ENCODE measurements at places on chromosomes 6 and 20.

DNA sequence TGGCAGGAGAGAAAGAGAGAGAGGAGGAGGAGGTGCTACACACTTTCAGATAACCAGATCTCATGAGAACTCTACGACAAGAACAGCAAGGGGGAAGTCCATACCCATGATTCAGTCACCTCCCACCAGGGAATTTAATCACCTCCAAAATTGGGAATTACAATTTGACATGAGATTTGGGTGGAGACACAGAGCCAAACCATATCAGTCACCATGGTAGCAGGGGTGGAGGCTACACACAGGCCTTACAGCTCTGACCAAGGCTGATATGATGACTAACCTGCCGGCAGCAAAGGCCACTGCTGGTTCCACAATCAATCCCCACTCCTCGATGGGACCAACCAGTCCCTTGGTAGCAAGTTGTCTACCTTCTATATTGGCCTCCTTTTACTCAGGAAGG, 13.6 kb upstream of the RBM24 start:
- DNase-seq = no peak

DNA sequence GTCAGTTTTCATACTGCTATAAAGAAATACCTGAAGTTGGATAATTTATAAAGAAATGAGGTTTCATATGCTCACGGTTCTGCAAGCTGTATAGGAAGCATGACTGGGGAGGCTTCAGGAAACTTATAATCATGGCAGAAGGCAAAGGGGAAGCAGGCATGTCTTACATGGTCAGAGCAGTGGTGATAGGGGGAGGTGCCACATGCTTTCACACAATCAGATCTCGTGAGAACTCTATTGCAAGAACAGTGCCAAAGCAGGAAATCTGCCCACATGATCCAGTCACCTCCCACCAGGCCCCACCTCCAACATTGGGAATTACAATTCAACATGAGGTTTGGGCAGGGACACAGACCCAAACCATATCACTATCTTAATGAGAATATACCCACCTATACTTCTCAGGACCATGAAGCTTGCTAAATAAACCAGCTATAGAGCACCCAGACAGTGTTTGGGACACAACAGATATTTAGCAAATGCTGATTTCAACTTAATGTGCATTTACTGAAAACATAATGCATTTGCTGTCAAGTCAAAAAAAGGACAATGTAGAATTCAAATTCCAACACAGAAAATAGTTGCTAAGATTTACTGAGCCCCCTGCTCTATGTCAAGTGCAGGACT, 63.8 kb downstream of the TNFRSF21 start:
- DNase-seq = no peak

DNA sequence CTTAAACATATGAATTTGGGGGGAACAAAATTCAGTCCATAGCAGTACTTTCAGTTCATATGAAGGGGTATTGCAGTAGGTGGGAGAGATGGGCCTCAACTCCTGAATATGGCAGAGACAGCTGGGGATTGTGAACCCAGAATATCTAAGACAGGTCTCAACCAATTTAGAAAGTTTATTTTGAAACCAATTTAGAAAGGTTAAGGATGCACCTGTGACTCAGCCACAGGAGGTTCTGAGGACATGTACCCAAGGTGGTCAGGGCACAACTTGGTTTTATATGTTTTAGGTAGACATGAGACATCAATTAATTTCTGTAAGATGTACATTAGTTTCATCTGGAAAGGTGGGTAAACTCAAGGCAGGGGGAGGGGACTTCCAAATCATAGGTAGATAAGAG, 59.5 kb downstream of the MYO6 start:
- no peak for DNase-seq

- DNase-seq = no peak
Measured at GRCh38 chr6:116376149-116376548, 5.4 kb downstream of the DSE start.

DNA sequence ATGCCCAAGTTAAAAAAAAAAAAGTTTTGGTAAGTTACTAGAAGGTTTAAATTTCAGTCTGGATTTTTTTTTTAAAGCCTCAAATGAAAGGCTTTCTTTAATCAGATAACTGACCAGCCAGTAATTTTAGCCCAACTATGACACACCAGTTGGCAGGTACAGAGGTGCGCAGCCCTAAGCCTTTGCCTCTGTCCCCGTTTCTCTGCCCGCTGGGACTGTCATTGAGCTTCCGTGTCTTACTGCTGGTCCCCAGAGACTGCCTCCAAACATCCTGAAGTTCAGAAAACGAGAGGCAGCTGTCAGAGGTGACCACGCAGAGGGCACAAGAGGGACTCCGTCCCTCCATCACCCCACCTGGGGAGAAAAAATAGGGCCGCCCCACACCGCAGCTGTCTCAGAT, 118.2 kb downstream of the RPS12 start:
- DNase-seq = no peak

DNA sequence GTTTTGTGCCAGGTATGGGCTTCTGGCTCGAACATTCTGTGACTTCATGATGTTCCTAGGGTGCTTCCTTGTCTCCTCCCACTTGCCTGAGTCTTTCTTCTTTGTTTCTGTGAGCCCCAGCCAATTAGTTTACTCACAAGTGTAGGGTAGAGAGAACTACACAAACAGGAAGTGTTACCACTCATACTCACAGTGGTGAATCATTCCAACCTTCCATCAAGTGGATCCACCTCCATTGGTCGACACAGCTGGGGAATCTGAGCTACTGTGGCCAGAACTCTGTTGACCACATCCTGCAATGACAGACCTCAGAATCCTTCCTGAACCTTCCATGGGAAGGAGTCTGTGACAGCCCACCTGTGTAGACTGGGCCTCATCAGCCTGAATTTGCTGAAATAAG, 76.8 kb downstream of the UNC5CL start:
- no peak for DNase-seq

DNA sequence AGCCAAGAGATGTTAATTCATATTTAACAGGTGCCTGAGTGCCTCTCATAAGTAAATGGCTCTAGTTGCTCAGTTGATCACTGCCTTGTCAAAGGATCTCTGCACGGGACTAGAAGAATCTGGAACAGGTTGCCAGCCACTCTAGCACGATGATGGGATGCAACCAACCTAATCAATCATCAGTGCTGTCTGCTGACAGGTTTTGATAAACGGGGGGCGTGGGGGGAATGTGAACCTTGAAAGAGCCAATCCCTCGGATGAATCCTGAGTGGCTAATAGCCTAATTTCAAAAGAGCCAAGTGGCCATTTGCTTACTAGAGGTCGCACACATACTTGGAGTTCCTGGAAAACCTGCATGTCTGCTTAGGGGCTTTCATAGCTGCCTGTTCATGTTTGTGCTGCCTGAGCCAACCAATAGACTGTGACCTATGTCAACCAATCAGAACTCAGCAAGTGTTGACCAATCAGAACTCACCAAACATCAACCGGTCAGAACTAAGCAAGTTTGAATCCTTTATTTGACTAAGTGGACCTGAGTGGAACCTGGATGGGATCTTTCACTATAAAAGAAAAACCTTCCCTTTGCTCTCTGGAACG, 43.5 kb upstream of the ECI2 start:
- no peak for DNase-seq

DNA sequence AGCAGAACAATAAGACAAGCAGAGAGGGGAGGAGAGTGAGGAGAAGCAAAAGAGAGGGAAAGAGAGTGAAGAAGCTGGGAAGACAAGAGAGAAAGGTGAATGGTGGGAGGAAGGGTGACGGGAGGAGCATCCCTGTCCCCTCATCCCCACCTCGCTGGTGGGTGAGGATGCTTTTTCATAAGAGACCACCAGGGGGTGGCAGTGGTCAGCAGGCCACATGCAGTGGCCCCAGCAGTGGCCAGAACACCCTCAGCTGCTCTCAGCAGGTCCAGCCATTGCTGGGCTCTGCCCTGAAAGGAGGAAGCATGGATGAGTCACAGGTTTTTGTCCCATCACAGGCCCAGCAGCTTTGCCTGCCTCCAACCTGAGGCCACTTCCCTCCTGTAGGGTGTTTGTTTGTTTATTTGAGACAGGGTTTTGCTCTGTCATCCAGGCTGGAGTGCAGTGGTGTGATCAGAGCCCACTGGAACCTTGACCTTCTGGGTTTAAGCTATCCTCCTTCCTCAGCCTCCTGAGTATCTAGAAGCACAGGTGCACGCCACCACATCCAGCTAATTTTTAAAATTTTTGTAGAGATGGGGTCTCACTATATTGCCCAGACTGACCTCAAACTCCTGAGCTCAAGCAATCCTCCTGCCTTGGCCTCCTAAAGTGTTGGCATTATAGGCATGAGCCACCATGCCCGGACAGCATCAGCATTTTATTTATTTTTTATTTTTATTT, 24.0 kb downstream of the FGD2 start:
- DNase-seq = peak; percentile 38
